ENCODE measurements at places on chromosomes 5 and 9. TPM values are rescaled to one million over a fixed set of nuclear protein-coding genes. Genes with fewer than 3 reads are reported as not detected.

The LCN2 gene
- total RNA-seq = not detected

The PHF24 gene
- not detected for total RNA-seq

The FAM200C gene
- total RNA-seq = 4.7 TPM

The CARTPT gene
- total RNA-seq = not detected

The C5orf58 gene
- not detected for total RNA-seq

The PRDM9 gene
- total RNA-seq = not detected

The GRM6 gene
- total RNA-seq = not detected

The PLAC8L1 gene
- not detected for total RNA-seq

The SLCO6A1 gene
- under 0.01 TPM for total RNA-seq

The PCDHGB4 gene
- total RNA-seq = 11.0 TPM

The ADRA1B gene
- total RNA-seq = 0.43 TPM

DNA sequence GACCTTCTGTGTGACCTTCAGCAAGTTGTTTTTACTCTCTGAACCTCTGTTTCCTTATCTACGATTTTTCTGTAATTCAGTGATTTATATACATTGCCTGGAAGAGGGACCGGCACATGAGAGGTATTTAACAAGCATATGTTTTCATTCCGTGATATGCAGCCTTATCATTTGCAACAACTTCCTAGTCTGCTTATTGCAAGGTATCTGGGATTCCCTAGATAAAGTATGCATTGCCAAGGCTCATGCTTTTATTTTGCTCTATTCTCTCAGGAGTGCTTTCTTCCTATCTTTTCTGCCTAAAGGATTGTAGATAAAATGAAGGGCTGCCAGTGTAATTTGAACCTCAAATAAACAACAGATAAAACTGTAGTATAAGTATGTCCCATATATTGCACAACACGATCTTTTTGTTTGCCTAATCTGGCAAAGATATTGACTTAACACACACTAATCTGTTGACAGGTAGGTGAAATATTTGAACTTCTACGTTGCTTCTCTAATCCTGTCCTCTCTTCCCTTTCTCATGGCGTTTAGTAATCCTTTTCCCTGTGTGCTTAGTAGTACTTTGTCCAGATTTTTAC, 377.2 kb upstream of the TNC start:
- DNase-seq = peak; percentile 78

GRCh38 chr5:111117136-111117535, 25.0 kb downstream of the WDR36 start:
- DNase-seq = no peak

- no peak for DNase-seq
Observed at GRCh38 chr5:163988566-163988965, 483.1 kb downstream of the MAT2B start.

DNA sequence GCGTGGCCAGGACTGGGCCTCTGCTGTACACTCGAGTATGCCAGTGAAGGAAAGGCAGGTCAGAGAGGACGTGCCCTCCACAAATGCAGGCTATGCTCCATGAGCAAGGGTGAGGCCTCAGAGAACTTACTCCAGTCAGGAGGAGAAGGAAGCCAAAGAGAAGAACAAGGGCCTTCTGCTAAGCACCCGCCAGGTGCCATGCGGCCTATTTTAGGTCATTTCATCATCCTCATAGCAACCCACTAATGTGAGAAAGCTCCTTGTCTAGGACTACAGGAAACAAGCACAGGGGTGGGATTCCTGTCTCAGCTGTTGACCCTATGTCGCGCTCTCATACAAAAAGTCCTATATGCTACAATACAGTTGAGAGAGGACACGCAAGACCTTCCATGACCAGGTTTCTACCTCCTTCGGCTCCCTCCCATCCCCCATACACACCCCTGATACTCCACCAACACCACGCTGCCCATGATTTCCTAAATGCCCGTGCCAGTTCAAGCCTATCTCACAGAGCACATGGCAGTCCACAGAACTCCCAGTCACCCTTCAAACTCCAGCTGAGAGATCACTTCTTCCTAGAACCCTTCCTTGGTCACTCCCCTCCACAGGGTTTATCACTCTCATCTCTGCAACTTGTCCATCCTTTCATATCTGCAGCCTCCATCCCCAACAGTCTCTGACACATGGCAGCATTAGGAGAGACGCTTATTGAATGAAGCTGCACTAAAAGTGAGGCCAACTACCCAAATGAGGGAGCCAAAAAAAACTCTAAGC, 26.8 kb downstream of the PSMB7 start:
- DNase-seq = no peak

DNA sequence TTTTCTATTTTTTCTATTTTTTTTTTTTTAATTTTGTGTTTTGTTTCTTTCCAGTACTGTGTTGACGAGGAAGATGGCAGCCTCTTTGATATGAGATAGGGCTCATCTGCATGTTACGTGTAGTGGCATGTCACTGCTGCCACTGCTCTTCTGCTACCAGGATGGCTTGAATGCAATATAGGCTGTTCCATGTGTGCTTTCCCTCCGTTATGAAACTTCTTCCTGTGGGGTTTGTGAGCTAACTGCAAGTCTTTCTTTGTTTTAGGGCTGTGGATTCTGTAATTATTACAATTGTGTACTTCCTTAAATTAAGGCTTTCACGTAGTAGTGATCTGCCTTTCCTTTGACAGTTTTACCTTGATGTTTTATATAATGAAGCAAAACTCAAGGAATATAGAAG, 184.6 kb downstream of the KDM4C start:
- no peak for DNase-seq

DNA sequence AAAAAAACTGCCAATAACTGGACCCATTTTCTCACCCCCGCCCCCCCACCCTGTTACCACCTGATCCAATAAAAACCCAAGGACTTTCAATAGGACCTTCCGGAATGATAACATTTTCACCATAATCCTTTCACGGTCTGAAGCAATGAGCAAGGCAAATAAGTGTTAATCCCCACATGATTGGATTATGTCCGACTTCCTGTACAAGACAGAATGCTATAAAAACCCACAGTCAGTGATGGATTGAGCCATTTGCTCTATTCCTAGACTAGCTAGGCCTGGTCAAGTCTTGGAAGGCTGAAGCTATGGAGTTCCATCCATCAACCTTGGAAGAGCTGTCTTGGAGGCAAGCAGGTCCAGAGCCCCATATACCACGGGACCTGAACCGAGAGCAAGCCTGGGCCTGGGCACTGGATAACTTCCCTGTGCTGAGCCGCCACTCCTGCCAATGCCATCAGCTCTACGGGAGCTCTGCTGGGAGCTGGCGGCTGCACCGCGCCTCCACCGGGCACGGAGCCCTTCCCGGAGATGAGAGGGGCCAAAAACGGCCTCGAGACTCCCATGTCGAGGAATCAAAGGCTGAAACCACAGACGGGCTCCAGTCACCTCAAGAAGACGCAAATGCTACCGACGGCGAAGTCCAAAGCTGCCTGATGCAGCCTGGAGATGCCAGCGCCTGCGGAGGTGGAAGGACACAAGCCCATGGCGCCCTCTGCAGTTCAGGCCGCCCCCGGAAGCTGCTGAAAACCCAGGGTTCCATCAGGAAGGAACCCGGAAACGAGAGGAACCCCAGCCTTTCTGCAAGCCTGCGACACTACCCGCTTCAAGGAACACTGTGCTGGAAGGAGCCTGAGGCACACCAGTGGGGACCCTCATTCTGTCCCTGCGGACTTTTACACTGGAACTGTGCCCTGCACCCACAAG, 69.2 kb downstream of the ANXA2R start:
- DNase-seq = no peak

DNA sequence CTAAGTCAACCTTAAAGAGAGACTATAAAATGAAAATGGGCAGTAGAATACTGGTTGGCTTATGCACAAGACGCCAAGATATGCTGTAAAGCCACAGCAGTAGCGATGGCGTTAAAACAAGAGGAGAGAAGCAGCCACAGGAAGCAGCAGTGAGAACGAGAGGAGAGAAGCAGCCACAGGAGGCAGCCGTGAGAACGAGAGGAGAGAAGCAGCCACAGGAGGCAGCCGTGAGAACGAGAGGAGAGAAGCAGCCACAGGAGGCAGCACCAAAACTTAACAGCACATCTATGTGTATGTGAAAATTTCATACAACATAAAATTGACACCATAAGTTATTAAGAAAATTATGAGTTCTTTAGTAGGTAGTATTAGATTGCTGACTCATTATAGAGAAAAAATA, 2318.6 kb upstream of the ACO1 start:
- no peak for DNase-seq

- DNase-seq = peak; percentile 66
Observed at GRCh38 chr5:32522429-32523143, 62.8 kb upstream of the SUB1 start.

DNA sequence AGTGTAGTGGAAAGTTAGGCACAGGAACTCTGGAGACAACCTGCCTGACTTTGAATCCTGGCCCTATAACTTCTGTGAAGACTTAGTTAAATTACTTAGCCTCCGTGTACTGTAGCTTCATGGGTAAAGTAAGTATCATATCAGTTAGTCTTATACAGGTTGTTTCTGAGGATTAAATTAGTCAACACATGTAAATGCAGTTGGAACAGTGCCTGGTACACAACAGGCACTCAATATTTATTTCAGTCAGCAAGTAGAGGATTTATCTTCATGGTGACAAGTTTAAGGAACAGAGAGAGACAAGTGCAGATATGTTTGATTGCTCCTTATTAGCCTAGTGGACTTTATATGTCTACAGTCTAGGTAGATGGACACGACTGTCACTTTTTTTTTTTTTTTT, 2.7 kb downstream of the TSLP start:
- no peak for DNase-seq

GRCh38 chr9:112308588-112308987, 24.8 kb downstream of the PTBP3 start:
- no peak for DNase-seq

GRCh38 chr9:89372230-89372816, 54.0 kb downstream of the SECISBP2 start:
- DNase-seq = no peak

DNA sequence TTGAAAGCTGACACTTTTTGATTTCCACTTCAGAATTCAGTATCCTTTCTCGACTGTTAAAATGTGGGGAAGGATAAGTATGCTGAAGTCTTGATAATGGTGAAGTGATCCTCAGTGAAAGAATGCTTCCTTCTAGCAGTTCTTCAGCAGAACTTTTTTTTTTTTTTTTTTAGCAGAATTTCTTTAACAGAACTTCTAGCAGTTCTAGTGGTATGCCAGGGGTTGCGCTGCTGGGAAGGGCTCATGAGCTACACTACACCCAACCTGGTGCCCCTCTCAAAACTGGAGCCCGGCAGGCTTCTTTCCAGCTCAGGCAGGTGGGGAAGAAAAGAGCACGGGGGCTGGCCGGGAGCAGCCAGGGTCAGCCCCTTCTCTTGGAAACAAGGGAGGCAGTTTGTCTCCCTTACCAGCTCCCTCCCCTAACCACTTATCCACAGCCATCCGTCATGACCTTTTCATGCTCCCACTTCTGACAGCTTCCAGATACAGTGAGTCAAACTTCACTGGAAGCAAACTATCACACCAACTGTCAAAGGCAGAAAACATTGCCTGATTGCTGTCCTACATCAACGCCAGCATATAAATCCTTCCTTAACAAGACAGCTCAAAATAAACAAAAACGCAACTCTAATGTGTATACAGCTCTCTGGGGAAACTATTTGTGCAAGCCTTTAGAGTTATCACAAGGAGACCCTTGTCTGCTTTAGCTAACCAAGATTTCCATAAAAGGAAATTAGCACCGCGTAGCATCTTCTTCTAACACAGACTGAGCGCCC, 211.5 kb downstream of the GAPVD1 start:
- peak; percentile 93 for DNase-seq

DNA sequence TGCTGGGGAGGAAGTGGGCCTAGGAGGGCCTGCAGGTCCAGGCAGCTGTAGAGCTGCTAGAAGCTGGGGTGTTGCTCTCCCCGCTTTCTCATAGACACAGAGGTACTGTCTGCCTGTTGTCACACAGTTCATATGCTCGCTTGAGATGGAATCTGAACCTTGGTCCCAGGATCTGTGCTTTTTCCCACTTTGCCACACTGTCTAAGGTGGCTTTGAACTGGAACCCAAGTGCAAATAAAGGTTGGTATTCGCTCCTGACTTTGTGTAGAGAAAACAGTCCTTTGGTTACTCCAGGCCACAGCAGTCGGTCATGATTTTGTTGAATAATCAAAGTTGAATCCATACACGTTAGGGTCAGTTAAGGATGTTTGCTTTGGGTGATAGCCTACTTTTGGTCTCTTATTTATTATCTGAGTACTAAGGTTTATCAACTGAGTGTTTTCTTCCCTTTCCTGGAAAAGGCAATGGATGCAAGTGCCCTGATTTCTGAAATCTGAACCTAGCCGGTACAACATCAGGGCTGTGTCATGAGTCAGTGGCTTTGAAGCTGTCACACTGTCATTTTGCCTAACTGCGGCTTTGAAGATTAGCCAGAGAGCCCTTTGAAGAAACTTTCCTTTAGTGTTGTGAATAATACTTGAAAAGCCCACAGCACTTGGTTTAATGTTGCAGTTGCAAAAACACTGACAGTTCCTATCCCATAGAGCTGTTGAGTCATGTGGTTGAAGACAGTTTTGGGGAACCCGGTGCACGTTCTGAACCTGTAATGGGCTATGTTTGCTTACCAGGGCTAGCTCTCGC, 41.3 kb downstream of the HABP4 start:
- peak; percentile 49 for DNase-seq

DNA sequence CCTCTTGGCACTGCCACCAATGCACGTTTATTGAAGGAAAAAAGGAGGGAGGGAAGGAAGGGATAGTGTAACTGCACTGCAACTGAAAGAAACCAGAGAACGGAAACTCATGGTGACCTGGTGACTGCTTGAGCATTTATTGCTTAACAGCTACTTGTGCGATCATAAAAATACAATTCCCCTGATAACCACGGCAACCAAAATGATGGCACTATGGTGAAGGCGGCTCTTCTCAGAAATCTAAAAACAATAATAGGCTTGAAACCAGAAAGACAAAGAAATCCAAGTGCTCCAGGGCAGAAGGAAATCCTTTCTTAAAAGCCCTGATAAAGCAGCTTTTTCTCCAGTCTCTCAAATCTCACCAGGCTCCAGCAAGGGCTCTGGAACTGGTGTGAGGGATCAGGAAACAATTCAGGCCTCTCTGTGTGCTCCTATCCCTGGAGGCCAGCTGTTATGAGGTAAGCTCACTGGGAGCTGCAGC, 1.9 kb downstream of the FBXO10 start:
- peak; percentile 85 for DNase-seq

DNA sequence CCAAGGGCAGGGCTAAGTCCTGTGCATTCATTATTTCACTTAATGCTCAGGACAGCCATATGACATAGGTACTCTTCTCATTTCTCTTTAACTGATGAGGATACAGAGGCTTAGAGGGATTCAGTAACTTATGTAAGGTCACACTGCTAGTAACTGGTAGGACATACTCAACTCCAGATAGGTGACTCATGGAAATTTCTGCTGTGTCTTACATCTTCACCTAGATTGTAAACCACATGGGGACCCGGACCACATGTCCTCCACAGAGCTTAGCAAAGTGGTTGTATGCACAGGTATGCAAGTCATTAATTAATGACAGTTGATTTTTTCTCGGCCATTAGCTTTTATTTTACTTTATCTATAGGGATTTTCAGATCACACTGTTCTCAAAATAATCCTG, 29.3 kb downstream of the SLC1A1 start:
- DNase-seq = no peak

DNA sequence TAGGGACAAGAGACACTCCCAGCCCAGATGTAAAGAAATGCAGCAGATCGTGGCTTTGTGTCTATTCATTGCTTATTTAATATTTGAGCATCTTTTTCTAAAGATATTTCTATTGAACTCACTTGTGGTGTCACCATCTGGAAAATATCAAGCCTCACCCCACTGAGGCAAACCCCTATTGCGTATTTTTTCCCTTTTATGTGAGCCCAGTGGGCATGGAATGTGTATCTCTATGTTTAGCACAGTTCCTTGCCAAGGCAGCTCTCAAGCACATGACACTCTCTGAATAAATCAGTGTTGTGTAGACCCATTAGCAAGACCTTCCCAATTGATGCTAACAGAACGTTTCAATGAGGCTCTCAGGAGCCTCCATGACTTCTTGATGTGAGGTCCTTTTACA, 81.6 kb downstream of the TMEM174 start:
- DNase-seq = no peak
